ENCODE measurements at places on chromosomes 3 and 15.

- DNase-seq: no peak
Observed at GRCh38 chr15:41891946-41892345, 1.9 kb downstream of the SPTBN5 start.

- DNase-seq: no peak
Observed at GRCh38 chr3:28989646-28990089, 291.2 kb upstream of the RBMS3 start.

DNA sequence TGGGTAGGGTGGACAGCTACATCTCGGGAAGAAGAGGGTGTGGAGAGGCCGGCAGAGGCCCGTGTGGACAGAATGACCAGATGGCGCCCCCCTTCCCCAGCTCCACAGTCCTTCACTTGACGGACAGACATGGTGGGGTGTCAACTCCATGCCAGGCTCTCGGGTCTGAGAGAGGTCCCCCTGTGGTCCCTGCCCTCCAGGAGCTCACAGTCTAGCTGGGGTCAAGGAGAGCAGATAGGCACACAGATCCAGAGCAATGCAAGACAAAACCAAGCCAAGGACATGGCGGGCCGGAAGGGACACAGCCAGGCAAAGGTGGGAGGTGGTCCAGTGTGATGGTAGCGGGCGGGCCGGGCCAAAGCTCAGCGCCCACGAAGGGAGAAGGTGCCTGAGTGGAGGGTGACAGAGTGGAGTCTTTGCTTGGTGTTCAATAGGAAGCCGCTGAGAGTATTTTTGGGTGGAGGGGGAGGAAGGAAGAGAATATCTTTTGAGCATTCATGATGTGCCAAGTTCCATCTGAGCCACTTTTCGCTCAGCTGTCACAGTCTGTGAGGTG lies 72.1 kb upstream of the SEC13 start:
- no peak for DNase-seq

- no peak for DNase-seq
Observed at GRCh38 chr3:126555795-126556636, 2.7 kb downstream of the C3orf22 start.

- no peak for DNase-seq
Observed at GRCh38 chr15:90141646-90142045, 39.4 kb upstream of the IDH2 start.

GRCh38 chr15:88401996-88402656 lies 65.1 kb downstream of the MRPL46 start:
- DNase-seq: no peak

GRCh38 chr3:151460774-151461450 lies at the start of gene IGSF10:
Gene IGSF10, minus strand, starts transcription at chr3:151461061. Its CDS starts 2,352 bp downstream, at chr3:151458709.
- no peak for DNase-seq

- DNase-seq: no peak
Observed at GRCh38 chr15:42024303-42024702, 3.5 kb upstream of the PLA2G4E start.

- no peak for DNase-seq
Observed at GRCh38 chr3:66615643-66616301, 115.0 kb upstream of the LRIG1 start.

DNA sequence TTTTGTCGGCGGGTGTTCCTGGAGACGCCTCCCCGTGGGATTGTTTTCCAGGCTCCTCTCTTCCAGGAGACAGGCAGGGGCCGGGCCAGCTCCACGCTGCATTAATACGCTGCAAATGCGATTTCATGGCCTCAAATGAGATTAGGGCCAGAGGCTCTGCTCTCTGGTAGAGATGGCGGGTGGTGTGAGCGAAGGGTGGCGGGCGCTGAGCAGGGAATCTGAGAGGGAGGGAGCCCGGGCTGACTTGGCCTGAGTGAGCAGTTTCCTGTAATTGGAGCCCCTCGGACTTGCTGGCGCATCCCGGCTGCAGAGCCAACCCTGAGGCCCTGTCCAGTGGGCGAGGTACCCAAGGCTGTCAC lies 7.4 kb upstream of the CCDC33 start:
- DNase-seq: no peak

DNA sequence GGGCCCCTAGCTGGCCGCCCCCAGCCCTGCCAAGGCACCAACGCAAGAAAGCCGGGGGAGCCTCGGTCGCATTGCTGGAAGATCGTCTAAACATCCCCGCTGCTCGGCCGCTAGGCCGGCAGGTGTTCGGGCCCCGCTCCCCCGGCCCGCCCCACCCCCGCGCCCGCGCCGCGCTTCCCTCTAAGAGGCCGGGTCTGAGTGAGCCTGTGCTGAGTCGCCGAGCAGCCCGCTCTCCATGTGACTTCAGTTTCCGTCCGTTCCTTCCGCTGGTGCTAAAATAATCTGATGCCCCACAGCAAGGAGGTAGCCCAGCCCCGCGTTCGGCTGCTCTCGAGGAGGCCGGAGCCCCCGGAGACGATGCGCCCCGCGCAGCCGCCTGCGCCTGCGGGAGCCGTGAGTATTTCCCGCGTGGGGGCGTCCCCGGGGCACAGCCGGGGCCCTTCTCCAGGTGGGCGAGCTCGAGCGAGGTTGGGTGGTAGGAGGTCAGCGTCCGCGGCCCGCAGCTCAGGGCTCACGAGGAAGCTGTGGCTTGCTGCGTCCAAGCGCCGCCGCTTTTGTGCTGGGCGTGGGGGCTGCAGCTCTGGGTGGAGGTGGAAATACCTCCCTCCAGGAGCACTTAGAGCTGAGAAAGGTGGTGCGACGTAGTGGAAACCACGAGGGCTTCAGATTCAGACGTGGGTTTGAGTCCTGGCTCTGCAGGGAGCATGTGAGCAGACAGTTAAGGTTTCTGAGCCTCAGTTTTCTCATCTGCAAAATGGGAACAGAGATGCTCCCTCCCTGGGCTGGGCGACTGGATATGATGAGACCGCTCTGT lies at the start of gene NRROS:
Gene NRROS (plus strand): TSS at position 212 of the 814 bp plus-strand sequence. CDS start 14,846 bp downstream, outside the sequence.
- DNase-seq: no peak

- DNase-seq: no peak
Observed at GRCh38 chr3:154131830-154132229, 10.6 kb downstream of the ARHGEF26 start.

DNA sequence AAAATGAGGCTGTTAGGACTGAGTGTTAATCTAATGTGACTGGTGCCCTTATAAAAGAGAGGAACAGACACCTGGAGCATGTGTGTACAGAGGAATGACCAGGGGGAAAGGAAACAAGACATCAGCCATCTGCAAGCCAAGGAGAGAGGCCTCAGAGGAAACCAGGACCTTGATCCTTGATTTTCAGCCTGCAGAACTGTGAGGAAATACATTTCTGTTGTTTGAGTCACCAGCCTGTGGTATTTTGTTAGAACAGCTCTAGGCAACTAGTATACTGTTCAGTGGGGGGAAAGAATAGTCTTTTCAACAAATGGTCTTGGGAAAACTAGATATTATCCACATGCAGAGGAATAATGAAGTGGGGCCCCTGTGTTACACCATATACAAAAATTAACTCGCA lies 80.6 kb downstream of the CCR1 start:
- DNase-seq: peak; percentile 31

DNA sequence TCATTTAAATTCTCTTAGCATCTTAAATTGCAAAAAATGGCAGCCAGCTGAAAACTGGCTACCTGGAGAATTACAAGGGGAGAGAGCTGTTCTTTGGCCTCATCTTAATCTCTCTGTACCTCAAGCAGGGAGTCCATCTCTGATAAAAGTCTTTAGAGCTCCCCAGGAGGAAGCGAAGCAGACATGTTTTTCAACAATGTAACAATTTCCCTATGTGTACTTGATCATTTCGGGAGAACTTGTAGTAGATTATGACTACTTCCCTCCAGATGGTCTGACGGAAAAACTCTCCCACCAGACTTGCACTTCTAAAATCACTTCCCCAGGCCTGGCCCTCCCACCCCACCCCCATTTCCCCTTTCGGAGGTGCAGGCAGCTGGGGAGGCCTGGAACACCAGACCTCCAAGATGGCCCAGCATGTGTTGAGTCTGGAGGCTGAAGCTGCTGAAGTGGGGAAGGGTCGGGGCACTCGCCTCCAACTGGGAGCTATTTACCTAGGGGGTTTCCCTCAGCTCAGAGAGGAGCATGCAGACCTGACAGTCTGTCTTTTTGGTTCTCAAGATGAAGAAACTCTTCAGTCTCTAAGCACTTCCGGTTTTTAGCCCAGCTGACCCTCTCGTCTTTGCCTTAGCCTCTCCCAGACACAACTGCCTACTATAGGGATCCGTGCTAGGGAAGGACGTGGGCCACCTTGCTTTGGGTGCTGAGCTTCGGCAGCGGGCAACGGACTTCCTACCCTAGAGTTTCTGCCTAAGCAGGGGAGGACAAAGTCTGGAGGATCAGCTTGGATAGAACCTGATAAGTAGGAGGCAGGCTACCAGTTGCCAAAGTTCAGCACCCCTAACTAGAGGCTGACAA lies 164.0 kb upstream of the TBL1XR1 start:
- no peak for DNase-seq

DNA sequence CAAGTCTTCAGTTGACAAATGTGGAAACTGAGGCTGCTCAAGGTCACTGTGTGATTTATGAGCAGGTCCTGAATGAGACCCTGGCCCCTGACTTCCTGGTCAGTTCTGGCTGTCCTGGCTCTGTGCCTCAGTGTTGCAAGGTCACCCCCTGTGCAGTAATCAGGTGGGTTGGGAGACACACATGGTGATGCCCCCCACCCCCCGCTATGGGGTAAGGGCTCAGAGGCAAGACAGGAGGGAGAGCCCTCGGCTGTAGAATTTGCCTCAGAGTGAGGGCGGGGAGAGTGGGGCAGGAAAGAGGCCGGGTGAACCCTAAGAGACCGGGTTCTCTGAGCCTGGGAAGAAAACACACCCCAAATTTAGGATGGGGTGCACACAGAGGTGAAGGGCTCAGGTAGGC lies 98.5 kb downstream of the MEGF11 start:
- DNase-seq: no peak

GRCh38 chr3:197042539-197042938 lies 12.9 kb upstream of the MELTF start:
- no peak for DNase-seq

DNA sequence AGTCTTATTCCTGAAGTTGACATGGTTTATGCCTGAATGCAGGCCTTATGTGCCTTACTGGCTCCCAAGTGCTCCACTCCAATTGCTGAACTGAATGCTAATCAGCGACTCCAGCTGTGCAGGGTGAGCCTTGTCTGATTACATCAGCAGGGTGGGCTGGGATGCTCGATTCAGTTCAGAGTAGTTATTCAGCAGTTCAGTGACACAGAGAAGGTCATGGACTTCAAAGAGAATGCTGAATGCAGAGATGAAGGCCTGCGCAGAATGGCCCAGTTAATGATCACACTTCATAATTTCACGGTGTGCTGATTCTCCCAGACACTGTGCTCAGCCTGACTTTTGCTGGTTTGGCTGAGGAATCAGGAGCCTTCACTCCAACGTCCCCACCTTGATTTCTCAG lies 63.6 kb downstream of the CLDN1 start:
- no peak for DNase-seq

DNA sequence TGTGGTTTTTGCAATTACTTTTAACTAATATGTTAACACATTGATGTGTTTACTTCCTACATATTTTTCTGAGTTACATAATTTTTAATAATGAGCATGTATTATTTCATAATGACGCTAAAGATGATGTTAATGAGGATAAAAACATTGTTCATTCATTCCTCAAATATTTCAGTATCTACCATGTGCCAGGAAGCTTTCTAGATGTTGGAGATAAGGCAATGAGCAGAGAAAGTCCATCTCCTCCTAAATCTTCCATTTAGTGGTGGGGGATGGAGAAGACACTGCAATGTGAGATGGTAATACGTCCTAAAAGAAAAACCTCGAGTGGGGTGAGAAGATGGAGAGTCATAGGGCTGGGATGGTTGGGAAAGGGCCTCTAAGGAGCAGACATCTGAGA lies 132.7 kb downstream of the MYLK start:
- DNase-seq: no peak

DNA sequence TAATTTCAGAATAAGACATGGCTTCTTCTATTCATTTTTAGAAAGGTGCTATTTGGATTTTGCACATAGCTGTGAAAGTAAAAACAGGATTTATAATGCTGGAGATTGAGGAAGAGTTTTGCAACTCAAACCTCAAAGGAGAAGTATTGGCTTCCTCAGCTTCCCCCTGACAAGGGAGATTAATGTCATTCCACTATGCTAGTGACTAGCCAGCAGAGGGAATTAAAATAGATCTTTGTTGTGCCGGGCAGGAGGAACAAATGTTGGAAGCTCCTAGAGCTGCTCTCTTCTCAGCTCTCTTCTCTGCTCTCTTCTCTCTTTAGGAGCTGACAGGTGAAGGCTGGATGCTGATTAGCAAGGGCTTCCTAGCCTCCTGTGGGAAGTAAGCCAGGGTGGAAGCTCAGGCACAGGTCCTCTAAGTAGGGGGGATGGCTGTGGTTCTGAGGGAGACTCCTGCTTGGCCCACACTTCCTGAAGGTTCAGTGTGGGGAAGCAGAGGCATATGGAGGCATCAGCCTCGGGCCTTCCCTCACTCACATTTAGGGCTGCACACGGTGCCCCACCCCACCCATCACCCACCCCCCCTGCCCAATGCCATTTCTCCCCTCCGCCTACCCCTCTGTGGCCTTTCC lies 29.6 kb downstream of the CX3CR1 start:
- no peak for DNase-seq

- no peak for DNase-seq
Observed at GRCh38 chr15:47377465-47377864, 339.8 kb upstream of the SEMA6D start.

GRCh38 chr15:34332553-34333120 lies 4.9 kb downstream of the SLC12A6 start:
- no peak for DNase-seq

DNA sequence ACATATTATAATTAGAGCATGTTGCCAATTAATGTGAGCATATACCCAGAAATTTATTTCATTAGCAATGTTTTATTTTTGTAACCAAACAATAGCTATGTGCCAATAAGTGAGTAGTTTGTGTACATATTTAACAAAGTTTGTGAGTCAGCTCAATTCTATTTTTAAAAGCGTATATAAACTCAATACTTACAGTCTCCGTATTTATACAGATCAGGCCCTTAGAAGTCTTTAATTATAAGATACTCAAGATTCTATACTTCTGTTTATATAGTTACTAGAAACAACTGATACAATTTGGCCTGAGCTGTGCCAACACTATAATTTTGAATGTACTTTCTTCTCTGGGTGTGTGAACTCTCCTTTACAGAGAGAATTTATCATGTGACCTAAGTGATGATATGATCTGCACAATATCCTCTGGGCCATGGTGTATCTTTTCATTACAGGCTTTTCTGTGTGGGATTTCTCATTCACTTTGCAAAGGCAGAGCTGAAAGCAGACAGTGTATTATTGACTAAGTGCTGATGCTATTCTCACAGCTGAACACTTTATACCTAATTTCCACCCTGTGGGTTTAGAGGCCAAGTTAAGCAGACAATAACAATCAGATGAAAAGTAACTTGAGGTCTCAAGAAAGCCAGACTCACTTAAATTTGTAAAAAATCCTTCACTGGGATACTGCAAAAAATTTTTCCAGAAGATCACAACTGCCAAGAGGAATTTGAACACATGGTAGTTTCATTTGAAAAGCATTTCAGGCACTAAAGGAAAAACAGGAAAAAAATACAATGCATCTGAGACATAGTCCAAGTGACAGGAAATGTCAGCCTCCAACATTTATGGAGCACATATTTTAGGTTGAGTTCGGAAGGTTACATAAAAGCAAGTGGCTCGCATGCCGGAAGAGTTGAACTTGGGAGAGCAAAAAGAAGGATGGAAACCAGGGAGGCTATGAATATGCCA lies 277.9 kb upstream of the SEMA6D start:
- DNase-seq: no peak

GRCh38 chr3:66432041-66432766 lies 68.6 kb downstream of the LRIG1 start:
- DNase-seq: no peak
